ENCODE measurements at places on chromosomes 4 and X. TPM values are rescaled to one million over a fixed set of nuclear protein-coding genes. Genes with fewer than 3 reads are reported as not detected.

DNA sequence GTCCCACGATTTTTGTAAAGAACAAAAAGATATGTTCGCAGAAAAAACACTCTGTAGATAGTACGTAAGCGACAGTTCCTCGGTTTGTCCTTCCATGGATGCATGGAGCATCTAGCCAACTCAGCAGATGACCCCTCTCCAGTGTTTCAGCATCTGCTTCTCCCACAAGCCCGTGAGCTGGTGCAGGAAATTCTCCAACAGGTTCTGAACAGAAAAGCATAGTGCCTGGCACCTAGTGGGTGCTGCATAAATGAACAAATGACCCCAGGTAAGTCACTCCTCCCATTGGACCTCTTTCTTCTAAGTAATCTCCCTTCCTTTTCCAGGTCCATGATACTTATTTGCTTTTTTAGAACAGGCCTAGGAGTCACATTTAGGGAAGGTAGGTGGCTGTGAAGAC is 966 bp upstream of the KIAA0232 start:
- DNase-seq = no peak

- no peak for DNase-seq
Measured at GRCh38 chr4:164813554-164813953, 59.6 kb downstream of the SMIM31 start.

DNA sequence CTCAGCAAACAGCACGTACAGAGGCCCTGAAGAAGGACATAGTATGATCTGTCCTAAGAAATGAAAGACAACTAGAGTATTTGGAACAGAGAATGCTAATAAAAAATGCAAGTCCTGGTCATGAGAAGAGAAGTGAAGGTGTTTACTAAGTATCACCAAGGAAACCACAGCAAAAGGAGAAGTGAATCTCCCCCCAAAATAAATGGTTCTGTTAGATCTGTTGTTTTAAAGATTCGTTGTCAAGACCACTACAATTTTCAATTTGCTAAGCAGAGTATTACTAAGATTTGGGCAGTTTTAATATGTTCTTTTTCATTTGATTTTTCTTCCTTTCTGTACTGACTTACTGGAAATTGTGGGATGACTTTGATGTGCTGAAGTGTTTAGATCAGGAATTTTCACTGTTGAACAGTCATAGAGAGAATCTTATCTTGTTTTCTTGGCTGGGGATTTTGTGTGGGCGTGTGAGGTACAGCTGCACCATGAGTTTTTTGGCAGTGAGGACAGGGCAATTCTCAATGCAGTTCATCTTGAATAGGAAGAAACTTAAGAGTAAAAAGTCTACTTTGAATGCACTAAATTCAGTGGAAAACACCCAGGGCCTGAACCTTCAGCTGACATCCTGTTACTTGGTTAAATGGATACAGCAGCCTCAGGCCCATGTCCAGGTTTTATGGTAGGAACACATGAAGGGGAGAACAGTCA is 132.2 kb downstream of the STIM2 start:
- DNase-seq = no peak

- no peak for DNase-seq
Measured at GRCh38 chrX:145563159-145563558, 254.5 kb upstream of the SLITRK2 start.

- DNase-seq = no peak
Measured at GRCh38 chr4:100162027-100162685, 28.1 kb downstream of the DDIT4L start.

The ADGRL3 gene
- total RNA-seq = 6.1 TPM

The PRSS48 gene
- total RNA-seq = not detected

The ALAS2 gene
- 0.38 TPM for total RNA-seq

Data from left ventricle myocardium inferior (tissue), 1 donor.